Activated CD4-positive, alpha-beta T cell treated with anti-CD3 and anti-CD28 coated beads, Interleukin-2, amount 50 U/mL, for 4 hours (primary cell): ENCODE measurements at places on chromosomes 2 and 18.

- DNase-seq = no peak
These were observed 18.2 kb downstream of the C2orf69 start for GRCh38 chr2:199929262-199929661.

- DNase-seq = no peak
These were observed 47.4 kb downstream of the TSPYL6 start for GRCh38 chr2:54208364-54209240.

- DNase-seq = no peak
These were observed 1074.8 kb upstream of the CDH2 start for GRCh38 chr18:29251681-29252080.

- no peak for DNase-seq
These were observed 320.4 kb downstream of the DLGAP1 start for GRCh38 chr18:4134700-4135099.

GRCh38 chr18:35578481-35578880, 3.1 kb upstream of the GALNT1 start:
- no peak for DNase-seq

DNA sequence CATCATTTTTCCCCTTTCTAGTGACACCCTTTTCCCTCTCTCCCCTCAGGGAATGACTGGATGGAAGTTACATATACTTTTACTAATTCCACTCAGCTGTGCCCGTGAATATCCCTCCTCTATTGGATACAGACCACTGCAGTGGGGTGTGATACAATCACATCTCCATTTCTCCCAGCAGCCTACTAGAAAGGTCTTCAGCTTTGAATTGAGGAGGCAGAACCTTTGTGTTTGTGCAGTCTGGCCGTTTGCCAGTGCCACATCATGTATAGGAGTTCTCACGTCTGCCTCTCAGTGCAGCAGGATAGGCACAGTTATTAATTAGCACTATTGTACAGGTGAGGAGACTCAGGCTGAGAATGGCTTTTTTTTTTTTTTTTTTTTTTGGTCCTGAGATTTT, 16.4 kb downstream of the TNFRSF11A start:
- no peak for DNase-seq

- DNase-seq = no peak
These were observed 1.4 kb upstream of the MBP start for GRCh38 chr18:77133835-77134496.

DNA sequence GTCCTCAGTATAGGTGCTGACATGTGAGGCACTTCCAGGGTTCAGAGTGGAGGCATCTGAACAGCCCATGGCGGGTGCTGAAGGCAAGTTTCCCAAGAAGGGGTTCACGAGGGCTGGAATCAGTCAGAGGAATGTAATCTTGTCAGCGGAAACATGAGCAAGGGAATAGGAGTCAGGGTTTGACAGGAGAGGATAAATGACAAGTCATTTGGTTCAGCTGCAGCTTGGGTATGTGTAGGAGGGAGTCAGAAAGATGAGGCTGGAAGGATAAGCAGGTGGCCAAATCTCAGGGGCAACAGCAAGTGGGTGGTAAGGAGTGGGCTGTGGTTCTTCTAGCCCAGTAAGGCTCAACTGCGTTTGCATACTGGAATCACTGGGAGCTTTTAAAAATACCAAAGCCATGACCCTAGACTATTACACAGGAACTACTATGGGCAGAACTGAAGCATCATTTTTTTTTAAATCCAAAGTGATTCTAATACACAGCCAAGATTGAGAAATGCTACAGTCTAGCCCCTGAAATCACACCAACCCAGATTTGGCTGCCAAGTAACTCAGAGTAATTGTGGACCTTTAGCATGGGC, 41.8 kb upstream of the NAB1 start:
- no peak for DNase-seq

- no peak for DNase-seq
These were observed 67.5 kb downstream of the CDH20 start for GRCh38 chr18:61400716-61401115.

- no peak for DNase-seq
These were observed 1.2 kb downstream of the PJVK start for GRCh38 chr2:178452334-178452733.

GRCh38 chr2:54720563-54720962, 2.9 kb upstream of the EML6 start:
- no peak for DNase-seq

GRCh38 chr2:4915357-4915756, 776.8 kb upstream of the SOX11 start:
- no peak for DNase-seq
